ENCODE measurements at places on chromosomes 3 and 15.

- DNase-seq: peak; percentile 0
Observed at GRCh38 chr15:53759411-53759931, at the start of gene WDR72. Gene WDR72 (minus strand): TSS chr15:53759663. CDS start chr15:53733149, 26,514 bp downstream.

- no peak for DNase-seq
Observed at GRCh38 chr3:48938156-48938555, 19.5 kb downstream of the ARIH2 start.

GRCh38 chr3:149016669-149017541 lies 25.6 kb downstream of the GYG1 start:
- DNase-seq: no peak

- no peak for DNase-seq
Observed at GRCh38 chr3:171695426-171695825, 114.9 kb downstream of the PLD1 start.

DNA sequence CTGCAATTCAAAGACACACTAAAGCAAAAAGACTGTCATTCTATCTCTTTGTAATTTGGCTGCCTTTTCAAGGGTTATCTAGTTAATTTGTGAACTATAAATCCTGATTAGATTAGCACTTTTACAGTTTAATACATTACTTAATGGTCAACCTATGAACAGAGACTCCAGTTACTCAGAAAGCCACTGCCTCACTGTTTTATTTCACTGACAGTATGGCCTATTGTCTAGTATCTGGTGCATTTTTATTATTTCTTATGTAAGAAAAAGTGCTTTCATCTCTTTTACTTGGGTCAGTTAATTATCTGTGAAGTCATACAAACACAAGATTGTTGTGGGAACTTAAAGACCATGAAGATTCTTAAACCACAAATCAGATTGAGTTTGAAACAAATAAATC lies 133.8 kb downstream of the ZBBX start:
- no peak for DNase-seq

GRCh38 chr3:151456065-151456464 lies 4.8 kb downstream of the IGSF10 start:
- no peak for DNase-seq

DNA sequence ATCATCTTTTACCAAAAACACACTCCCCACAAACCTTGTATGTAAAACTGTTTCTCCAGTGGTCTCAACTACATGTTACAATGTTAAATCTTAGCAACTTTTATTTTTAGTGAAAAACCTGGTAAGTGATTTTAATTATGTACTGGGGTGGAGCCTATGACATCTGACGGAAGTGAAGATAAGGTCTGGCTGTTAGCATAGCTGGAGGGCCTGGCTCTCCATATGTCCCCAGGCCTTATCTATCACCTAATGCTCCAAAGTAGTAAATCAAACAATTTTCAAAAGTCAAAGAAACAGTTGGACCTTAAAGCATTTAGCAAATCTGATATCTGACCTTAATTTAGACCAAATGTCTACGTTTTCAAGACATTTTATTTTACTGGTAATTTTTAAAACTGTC lies 173.6 kb upstream of the SMAD3 start:
- DNase-seq: no peak

DNA sequence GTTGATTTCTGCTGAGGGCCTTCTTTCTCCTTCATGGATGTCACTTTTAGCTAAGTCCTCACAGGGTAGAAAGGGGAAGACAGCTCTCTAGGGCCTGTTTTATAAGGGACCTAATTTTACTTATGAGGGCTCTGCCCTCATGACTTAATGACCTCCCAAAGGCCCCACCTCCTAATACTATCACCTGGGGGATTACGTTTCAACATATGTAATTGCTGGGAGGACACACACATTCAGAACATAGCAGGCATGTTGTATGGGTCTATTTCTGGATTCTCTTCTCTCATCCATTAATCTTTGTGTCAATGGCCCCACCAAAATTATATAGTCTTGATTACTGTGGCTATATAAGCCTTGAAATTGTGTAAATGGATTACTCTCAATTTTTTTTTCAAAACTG lies 255.0 kb downstream of the CLSTN2 start:
- no peak for DNase-seq

DNA sequence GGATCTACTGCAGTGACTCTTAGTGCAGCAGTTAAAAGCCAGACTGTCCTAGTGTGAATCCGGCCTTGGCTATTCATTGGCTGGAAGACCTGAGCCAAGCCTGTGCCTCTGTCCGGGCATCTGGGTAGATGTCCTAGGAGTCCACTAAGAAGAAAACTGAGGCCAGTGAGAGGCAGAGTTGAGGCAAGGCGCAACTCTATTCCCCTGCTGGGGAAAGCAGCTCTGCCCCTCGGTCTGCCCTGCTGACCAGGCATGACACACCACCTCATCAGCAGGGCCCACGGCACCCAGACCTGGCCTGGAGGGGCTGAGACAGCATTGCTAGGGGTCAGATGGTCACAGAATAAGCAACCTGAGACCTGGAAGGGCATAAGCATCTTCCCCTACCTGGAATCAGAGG lies 46.7 kb upstream of the ABHD2 start:
- DNase-seq: no peak

DNA sequence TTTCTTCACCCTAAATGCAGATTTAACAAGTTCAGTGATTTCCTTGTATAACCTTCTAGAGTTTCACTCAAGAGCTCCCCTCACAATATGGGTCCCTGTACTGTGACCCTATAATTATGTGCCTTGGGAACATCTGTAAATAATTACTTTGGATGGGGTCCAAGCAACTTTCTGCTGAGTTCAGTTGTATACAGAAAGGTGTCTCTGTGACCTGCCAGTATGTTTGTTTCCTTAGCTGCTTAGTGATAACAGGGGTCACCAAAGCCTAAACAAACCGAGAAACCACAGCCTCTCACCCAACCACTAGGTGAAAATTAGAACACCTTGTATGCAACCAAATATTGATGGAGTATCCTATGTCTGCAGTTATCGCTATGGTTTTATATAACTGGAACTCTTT lies 29.8 kb upstream of the SLC25A36 start:
- no peak for DNase-seq

DNA sequence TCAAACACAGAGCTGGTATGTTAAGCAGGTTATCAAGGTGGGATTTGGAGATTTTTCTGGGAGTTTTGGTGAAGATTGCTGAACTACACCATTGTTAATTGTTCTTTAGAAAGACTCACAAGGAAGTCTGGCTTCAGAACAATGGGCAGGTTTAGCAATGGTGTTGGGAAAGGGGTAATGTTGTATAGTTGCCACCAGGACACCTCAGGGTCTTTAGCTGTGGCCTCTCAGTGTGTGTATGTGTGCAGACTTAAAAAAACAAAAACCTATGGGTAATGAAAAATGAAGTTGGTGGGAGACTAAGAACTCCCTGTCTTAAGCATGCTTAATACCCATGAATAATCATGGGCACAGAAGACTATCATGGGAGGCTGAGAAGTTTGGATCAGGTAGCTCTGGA lies 91.7 kb downstream of the MCTP2 start:
- no peak for DNase-seq

GRCh38 chr3:134464064-134464688 lies 21.6 kb downstream of the ANAPC13 start:
- DNase-seq: no peak

- no peak for DNase-seq
Observed at GRCh38 chr15:99485992-99486370, 79.8 kb upstream of the MEF2A start.

DNA sequence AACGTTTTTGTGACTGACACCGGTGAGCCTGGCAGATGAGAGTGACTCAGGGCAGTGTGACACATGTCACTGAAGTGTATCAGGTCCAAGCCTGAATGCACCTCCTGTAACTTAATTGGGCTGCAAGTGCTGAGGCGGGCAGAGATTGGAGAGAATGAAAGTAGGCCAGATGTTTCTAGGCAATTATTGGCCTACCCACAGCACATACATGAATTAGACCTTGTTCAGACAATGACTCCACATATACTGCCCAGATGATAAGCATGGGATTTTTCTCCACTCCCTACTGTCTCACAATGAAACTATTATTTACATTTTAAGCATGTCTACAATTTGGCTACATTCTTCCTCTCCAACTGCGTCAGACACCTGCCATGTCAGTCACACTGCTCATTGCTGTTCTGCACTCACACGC lies 187.3 kb upstream of the ZNF385D start:
- DNase-seq: no peak

DNA sequence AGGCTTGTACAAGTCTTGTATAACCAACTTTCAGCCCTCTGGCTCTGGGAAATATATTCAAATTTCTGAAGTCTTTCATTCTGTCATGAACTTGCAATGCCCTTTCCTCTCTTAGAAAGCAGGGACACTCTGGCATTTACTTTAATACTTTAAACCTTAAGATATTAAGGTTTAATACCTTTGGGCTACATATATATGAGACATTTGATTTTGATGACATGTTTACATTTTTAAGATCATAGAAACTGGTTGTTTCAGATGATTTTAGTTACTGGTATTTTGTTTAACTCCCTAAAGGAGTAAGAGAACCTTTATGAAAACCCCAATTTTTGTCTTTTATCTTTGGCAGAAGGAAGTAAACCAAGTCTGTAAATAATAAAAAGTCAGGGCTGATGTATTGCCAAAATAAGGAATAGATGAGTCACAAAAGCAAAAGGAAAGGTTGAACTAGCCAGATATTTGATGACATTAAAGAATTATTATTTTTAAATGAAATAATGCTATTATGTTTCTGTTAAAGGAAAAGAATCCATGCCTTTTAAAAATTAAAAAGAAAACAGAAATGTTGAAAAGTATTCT lies 579.0 kb upstream of the CBLB start:
- DNase-seq: no peak

- DNase-seq: no peak
Observed at GRCh38 chr3:127805026-127805753, 17.1 kb downstream of the MGLL start.

DNA sequence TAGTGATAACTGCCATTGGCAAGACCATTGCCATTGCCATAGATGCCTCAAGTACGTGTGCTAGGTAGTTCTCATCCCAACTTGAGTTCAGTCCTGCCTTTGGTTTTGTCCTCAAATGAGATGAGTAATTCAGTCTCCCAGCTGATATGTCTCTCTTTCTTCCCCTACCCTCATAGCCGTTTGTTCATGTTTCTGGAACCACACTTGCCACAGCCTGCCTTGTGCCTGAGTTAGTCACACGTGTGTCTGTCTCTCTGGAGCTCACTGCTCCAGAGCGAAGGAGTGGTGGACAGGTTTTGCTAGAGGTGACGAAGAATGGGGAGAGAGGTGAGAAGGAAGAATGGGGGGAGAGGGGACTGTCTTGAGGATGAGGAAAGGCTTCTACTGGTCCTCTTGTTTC lies 88.0 kb upstream of the IGF1R start:
- no peak for DNase-seq

GRCh38 chr3:169430707-169431404 lies 232.7 kb downstream of the MECOM start:
- DNase-seq: no peak

DNA sequence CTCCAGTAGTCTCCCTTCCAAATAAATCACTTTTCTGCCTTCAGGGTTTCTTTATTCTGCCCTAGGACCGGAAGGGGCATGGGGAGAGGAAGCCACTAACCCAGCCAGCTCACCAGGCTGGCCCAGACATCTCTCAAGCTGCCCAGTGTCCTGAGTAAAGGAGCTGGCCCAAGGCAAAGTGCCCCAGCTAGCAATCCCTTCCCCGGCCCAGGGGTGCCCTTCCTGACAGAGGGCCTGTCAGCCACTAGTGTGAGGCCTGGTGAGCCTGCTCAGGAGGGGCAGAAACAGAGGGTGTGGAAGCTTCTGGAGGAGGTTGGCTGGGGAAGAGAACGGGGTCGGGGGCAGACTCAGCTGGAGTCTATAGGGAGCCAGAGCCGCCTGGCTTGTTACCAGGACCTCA lies 22.2 kb downstream of the SHF start:
- no peak for DNase-seq

- no peak for DNase-seq
Observed at GRCh38 chr3:191455257-191455952, 5.6 kb upstream of the PYDC2 start.

- no peak for DNase-seq
Observed at GRCh38 chr15:93020976-93021772, 67.8 kb downstream of the RGMA start.

- no peak for DNase-seq
Observed at GRCh38 chr15:43286074-43286473, 19.3 kb upstream of the TGM5 start.

DNA sequence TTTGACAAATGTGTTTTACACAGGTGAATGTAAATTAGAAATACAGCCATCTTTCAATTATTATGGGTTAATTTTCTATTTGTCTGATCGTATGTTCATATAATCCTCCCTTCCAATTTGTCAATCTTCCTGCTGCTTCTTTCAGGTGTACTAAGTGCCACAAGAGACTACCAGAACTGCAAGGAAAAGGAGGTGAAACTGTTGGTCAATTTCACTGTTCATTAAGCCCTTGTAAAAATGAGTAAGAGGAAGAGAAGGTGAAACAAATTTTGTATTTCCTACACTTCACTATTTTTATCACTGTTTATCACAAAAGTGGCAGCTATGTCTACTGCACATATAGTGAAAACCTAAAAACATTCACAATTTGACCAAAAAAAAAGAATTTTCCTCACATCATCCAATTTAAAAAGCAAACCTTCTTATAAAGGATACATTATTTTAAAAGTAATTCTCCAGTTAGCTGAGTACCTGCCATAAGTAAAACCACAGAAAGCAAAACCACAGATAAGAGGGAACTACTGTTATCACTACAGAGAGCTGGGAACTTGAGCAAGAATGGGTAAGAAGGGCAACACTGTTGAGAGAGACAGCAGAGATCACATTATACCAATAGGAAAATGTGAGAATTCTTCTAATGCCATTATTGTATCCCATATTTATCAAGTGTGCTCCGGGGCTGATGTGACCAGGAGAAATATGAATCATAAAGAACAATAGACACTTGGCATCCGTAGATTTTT lies 163.0 kb downstream of the TBC1D5 start:
- DNase-seq: peak; percentile 60

GRCh38 chr15:39731266-39731665 lies 51.4 kb downstream of the FSIP1 start:
- no peak for DNase-seq

DNA sequence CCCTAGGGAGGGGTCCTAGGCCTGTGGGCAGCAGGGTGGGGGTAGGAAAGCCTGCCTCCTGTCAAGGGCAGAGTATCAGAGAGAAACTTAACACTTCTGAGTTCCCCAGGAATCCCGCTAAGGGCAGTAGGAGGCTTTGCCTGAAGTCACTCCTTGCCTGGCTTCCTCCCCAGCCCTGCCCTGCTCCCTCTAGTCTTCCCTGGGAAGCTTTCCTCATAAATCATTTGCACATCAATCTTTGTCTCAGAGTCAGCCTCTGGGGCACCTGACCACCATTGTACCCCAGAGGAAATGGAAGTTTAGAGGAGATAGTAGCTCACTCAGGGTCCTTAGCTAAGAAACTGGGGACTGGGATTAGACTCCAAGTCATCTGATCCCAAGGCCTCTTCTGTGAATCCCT lies 129.4 kb upstream of the TLE3 start:
- no peak for DNase-seq

Data from GM06990 (cell line).